Activated CD8-positive, alpha-beta T cell treated with anti-CD3 and anti-CD28 coated beads for 36 hours (primary cell): ENCODE measurements at places on chromosomes 1 and 21. TPM values are rescaled to one million over a fixed set of nuclear protein-coding genes. Genes with fewer than 3 reads are reported as not detected.

GRCh38 chr1:199463521-199464127 lies 563.9 kb upstream of the NR5A2 start:
- no peaks in the 10 kb centered on the region for H3K36me3 ChIP-seq
- no peak overlapping the region for H3K4me3 ChIP-seq
- no peak overlapping the region for H3K27ac ChIP-seq
- DNase-seq = peak; percentile 28
- H3K4me1 ChIP-seq = no peaks in the 10 kb centered on the region
- H3K27me3 ChIP-seq = no peaks in the 10 kb centered on the region

DNA sequence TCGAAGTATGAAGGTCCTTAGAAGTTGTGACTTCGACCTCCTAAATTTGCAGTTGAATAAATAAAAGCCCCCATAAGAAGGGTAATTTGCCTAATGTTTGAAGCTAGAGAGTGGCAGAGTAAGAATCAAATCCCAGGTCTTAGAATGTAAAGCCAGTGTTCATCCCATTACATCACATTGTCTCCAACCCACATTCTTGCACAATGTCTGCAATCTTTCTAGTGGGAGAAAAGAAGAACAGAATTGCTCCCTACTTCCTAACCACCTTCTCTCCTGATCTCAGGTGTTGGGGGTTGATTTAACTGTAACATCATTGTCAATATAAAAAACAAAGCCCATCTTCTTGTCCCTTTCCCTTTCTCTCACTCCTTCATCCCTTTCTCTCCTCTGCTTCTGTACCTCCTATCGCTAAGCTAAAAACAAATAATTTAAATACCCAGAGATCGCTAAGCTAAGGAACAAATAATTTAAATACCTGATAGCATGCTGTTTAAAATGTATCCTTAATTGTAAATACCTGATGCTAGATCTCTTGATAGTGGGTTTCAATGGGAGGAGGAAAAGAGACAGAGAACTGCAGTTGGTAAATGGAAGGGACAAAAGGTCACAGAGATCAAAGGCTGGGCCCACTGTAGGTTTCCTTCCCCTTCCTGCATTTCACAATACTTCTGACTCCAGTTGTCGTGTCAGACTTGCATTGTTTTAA lies 32.1 kb upstream of the CCDC190 start:
- H3K36me3 ChIP-seq = no peaks in the 10 kb centered on the region
- H3K27ac ChIP-seq = no peak overlapping the region
- no peaks in the 10 kb centered on the region for H3K4me1 ChIP-seq
- H3K4me3 ChIP-seq = no peak overlapping the region

- H3K27me3 ChIP-seq = no peaks in the 10 kb centered on the region
- DNase-seq = no peak
These were observed 51.5 kb downstream of the MIGA1 start for GRCh38 chr1:77830946-77831345.

GRCh38 chr1:102050556-102050955 lies 53.8 kb upstream of the OLFM3 start:
- H3K36me3 ChIP-seq = no peaks in the 10 kb centered on the region
- no peaks in the 10 kb centered on the region for H3K27me3 ChIP-seq
- H3K27ac ChIP-seq = no peak overlapping the region
- no peak for DNase-seq
- H3K4me3 ChIP-seq = no peak overlapping the region

DNA sequence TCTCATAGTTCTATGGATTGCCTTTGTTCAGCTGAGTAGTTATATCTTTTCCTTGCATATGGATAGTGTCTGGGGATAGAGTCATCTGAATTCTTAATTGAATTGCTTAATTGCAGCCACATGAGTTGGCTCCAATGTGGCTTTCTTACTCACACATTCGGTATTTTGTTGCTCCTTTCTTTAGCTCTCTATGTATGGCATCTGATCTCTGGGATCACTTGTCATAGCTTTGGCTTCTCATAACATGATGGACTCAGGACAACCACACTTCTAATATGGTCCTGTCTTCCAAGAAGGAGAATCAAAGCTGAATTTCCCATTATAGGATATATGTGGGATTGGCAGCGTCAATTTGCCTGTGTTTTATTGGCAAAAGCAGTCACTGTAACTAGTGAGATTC lies 716.2 kb downstream of the NCAM2 start:
- no peak for DNase-seq
- H3K36me3 ChIP-seq = no peaks in the 10 kb centered on the region
- H3K27ac ChIP-seq = no peak overlapping the region
- H3K27me3 ChIP-seq = no peaks in the 10 kb centered on the region

DNA sequence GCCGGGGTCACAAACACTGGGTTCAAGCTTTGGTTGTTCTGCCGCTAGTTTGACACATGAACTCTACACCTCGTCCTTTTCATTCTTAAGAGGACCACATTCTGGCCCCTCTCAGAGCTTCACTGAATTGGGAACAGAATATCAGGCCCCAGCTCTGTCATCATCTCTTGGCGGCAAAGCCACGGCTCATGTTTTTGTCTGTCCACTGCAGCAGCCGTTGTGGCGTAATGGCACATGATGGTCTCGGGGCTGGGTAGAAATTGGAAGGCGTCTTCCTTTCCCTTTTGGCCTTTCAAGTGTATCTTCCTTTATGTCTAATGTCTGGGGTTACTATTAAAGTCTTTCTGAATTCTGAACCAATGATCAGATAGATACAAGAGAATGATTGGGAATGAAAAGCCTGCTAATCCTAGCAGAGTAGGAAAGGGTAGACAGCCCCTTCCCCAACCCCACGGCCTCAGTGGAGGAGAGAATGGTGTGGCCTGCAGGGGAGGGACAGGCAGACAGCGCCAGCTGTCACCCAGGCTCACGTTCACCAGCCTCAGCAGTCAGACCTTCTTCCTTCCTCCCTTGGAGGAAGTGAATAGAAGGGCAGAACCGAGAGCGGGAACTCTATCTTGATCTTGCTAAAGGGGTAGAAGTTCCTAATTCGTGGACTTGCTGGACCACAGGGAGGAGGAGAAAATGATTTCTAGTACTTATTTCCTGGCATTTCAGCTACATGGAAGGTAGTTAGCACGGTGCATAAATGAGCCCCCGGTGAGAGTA lies 498.1 kb downstream of the KIF26B start:
- no peak overlapping the region for H3K4me3 ChIP-seq
- no peaks in the 10 kb centered on the region for H3K4me1 ChIP-seq
- H3K27ac ChIP-seq = no peak overlapping the region
- no peak for DNase-seq

GRCh38 chr1:157483635-157484034 lies 68.7 kb downstream of the FCRL5 start:
- H3K4me3 ChIP-seq = no peak overlapping the region
- no peaks in the 10 kb centered on the region for H3K36me3 ChIP-seq
- no peak overlapping the region for H3K27ac ChIP-seq
- H3K27me3 ChIP-seq = peaks cover 6% of the 10 kb centered on the region
- H3K4me1 ChIP-seq = no peaks in the 10 kb centered on the region

DNA sequence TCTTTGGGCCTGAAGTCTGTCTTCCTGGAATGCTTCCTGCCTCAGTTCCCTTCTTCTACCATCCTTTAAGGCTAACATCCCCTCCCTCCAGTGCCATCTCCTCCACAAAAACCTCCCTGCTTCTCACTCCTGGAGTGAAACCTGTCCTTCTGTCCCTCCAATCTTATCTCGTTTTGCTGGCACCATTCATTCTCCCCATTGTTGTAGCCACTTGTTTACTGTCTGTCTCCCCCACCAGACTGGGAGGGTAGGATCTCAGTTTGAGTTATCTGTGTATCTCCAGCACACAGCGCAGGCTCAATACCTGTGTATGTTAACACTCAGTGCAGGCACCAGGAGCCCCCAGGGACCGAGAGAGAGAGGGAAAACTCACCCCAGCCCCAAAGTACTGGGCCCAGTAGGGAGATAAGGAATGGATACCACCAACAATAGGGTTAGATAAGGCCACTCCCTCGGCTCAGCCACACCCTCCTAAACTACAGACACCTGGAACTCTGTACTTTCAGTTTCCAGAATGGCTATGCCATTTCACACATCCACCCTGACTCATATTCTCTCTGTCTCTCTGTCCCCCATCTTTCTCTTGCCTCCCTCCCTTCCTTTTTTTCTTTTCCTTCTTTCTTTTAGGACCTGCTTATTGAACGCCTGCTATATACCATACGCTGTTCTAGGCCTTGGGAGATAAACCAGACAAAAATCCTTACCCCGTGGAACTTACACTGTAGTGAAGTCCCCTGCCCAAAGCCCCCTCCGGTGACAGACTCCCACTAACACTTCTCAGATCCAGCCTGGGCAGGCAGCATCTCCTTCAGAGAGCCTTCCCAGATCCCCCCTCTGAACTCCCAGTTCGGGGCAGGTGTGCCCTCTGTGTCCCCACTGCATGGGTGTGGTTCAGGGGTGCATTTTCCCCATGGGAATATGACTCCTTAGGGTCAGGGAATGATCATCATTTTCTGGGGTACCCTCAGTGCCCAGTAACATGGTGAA lies 3.3 kb upstream of the SSBP3 start:
- H3K4me3 ChIP-seq = no peak overlapping the region
- peak; percentile 73 for DNase-seq
- H3K27me3 ChIP-seq = no peaks in the 10 kb centered on the region
- peaks cover 42% of the 10 kb centered on the region for H3K4me1 ChIP-seq
- H3K27ac ChIP-seq = peak overlapping the region; percentile 62
- no peaks in the 10 kb centered on the region for H3K36me3 ChIP-seq

DNA sequence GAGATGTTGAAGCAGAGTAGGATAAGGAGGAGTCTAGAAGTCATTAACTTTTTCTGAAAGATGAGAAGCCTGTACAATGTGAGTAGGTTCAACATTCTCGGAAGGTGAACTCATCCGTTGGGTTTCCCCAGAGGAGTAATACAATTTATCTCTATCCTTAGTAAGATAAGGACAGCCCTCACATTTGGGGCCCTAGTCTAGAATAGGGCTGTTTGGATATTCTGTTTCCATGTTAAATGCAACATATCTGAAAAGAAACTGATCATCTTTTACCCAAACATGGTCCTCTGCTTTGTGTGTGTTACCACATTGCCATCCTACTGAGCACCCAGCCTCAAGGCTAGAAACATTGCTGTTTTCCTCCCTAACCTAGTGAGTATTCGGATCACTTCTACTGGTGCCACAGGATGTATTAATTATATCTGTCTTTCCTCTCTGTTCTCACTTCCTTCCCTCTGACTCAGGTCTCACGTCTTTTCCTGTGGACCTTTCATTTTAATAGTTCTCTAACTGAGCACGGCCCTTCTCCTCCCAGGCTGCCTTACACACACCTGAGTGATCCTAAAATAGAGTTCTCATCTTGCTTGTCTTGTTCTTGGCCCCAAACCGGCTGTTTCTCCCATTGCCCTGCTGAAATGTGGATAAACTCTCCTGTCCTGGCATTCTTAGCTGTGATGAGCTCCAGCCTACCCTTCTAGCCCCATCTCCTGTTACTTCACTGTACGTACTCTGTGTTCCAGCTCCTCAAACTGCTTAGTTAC lies 91.7 kb downstream of the CDC14A start:
- H3K27me3 ChIP-seq = no peaks in the 10 kb centered on the region
- peak overlapping the region; percentile 72 for H3K4me3 ChIP-seq

- H3K4me1 ChIP-seq = peaks cover 35% of the 10 kb centered on the region
- H3K27ac ChIP-seq = no peak overlapping the region
- peaks cover 6% of the 10 kb centered on the region for H3K36me3 ChIP-seq
- DNase-seq = no peak
- H3K4me3 ChIP-seq = no peak overlapping the region
These were observed 20.6 kb downstream of the KPNA6 start for GRCh38 chr1:32128479-32128878.

DNA sequence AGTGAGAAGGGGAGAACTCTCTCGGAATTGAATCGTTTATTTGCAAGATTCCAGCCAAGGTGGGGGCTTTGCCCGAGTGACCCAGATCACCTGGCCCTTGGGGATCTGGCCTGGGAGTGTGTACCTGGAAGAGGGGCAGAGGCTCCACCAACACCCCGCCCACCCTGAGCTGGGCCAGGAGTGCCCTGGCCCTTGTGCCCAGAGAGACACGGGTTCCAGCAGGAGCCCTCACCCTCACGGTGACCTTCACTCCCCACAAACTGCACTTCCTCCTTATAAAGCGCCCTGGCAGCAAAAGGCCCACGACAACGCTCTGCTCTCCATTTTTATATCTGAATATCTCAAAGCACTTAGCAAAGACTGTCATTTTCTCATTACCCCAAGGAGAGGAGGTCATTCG lies 16.6 kb downstream of the CASZ1 start:
- H3K27me3 ChIP-seq = peaks cover 6% of the 10 kb centered on the region
- DNase-seq = no peak
- no peak overlapping the region for H3K4me3 ChIP-seq

- peaks cover 2% of the 10 kb centered on the region for H3K4me1 ChIP-seq
- no peaks in the 10 kb centered on the region for H3K36me3 ChIP-seq
- no peak overlapping the region for H3K27ac ChIP-seq
- DNase-seq = no peak
These were observed 3.2 kb upstream of the KIAA1614 start for GRCh38 chr1:180909462-180909976.

DNA sequence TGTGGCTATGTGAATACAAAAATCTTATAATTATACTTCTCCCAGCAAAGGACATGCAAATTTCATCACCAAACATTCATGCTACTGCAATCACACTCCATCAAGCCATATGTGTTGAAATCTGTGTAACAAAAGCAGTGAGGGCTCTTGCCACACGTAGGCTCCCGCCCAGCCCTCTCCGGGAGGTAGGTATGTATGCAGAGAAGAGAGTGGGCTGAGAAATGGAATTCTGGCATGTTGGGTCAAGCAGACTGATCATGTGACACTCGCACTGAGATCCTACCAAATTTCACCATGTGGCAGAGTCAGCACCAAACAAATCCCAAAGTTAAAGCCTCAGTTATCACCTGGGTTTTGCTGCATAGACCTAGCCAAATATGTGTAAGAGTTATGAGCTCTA lies 49.7 kb downstream of the APP start:
- H3K4me3 ChIP-seq = no peak overlapping the region
- peaks cover 9% of the 10 kb centered on the region for H3K4me1 ChIP-seq
- H3K36me3 ChIP-seq = no peaks in the 10 kb centered on the region
- DNase-seq = no peak

DNA sequence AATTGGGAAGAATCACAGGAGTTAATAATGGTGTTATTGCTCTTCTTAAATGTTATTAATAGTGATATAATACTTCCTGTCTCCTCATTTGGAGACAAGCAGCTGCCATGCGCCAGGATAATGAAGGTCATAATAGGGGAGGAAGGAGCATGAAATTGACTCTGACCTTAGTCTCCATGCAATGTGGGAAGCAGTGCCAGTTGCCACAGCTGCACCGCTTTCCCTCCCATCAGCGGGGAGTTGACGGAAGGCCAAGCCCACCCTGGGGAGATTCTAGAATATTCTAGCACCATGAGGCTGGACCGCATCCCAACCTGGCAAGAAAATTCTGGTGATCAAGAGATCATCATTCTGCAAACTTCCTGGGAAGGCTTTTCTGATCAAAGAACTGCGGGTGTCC lies 11.0 kb upstream of the OLIG1 start:
- H3K27me3 ChIP-seq = peaks cover 14% of the 10 kb centered on the region
- no peak overlapping the region for H3K4me3 ChIP-seq
- no peaks in the 10 kb centered on the region for H3K4me1 ChIP-seq
- no peaks in the 10 kb centered on the region for H3K36me3 ChIP-seq

TBX15 gene
- not detected for total RNA-seq

ITLN2 gene
- not detected for total RNA-seq

CAMK2N1 gene
- 0.86 TPM for total RNA-seq

FLG gene
- total RNA-seq = not detected
